ENCODE measurements at places on chromosomes 7 and 10.
A peak's percentile ranks its signal among the peaks of the same experiment; 100 is the strongest.

DNA sequence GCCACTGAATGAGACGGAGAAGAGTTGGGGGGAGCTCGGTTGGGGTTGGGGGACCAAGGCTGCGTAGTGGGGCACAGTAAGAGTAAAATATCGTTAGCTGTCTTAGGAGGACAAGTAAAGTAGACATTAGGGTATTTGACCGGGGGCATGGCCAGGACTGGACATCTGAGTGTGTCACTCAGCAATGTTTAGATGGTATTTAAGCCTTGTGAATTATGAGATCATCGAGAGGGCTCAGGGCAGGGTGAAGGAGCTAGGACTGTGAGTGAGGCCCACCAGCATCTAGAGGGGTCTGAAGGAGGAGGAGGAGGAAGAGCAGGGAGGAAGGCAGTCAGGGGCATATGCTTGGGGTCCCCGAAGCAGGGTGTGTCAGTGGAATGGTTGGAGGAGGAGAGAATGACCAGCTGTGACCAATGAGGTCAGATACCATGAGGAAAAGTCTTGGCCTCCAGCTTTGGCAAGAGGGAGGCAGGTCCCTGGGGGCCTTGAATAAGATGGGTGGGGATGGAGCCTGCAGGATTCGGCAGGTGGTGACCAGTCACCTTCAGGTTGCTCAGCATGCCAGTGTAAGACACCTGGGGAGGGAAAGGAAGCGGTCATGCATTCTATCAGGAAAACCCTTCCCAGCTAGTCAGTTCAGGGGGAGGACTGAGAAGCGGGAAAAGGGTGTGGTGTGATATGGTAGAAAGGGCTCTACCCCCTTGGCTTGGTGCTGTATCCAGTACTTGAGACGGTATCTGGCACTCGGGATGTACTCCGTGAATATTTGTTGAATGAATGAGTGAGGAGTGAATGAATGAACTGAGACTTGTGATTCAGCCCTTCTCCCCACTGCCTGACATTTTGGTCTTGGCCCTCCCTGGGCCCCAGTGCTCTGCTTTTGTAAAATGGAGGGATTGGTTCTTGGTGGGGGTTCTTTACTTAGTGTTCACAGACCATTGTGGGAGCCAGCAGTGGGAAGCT is 34.8 kb upstream of the SH2D4B start:
- no peak for DNase-seq

GRCh38 chr10:82817676-82818422 is 942.9 kb downstream of the NRG3 start:
- no peak for DNase-seq

- DNase-seq = no peak
Observed at GRCh38 chr10:46263831-46264268, 22.9 kb upstream of the ANTXRL start.

DNA sequence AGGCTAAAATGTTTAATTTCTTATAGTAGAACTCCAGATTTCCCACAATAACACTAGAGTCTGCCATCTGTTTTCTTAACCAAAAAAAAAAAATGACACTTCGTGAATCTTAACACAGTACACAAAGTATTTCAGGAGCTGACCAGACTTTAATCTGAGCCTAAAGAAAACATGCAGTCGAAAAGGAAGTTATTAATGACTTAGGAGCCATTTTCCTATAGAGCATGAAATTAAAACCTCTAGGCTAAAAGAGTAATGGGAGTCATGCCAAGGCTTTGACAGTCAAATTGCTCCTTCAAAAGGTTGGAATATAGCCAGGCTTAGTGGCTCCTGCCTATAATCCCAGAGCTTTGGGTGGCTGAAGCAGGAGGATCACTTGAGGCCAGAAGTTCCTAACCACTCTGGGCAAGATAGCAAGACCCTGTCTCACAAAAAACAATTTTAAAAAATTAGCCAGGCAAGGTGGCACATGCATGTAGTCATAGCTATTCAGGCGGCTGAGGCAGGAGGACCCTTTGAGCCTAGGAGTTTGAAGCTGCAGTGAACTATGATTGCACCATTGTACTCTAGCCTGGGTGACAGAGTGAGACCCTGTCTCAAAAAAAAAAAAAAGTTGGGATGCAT is 13.6 kb downstream of the MICU1 start:
- no peak for DNase-seq

DNA sequence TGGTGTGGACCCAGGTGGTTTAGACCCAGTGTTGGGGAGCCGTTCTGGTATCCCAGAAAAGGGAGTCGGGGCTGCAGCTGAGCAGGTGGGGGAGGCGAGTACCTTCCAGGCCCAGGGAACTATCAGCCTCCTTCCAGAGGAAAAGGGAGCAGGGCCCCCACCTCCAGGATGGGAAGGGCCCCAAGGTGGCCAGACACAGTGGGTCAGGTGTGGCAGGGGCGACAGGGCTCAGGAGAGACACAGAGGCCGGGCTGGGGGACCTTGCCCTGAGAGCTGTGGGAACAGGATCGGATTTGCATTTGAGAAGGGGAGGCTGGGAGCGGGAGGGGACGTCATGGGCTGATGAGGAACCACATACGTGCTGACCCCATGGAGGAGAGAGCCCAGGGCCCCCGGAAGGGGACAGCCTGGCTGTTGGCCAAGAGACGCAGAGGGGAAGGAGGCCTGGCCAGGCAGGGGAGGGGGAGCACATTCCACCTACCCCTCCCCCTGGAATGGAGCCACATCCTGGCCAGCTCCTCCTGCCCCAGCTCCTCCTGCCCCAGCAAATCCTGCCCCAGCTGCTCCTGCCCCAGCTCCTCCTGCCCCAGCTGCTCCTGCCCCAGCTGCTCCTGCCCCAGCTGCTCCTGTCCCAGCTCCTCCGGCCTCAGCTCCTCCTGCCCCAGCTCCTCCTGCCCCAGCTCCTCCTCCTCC is 9.7 kb upstream of the TTYH3 start:
- peak; percentile 58 for DNase-seq

- no peak for DNase-seq
Observed at GRCh38 chr10:13180788-13181187, 19.4 kb downstream of the MCM10 start.

GRCh38 chr7:16189026-16189715 is 232.2 kb downstream of the CRPPA start:
- no peak for DNase-seq

DNA sequence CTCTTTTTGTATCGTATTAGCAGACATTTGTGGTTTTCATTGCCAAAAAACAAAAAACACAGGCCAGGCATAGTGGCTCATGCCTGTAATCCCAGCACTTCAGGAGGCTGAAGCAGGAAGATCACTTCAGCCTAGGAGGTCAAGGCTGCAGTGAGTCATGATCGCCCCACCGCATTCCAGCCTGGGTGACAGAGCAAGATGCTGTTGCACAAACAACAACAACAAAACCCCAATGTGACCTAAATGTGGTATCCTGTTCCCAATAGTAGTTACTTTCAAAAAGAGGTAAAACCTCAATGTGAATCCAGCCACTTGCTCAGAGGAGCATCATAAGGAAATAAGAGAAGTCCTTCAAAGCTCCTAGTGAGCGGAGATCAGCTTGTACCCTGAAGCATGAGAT is 45.8 kb upstream of the SKAP2 start:
- peak; percentile 68 for DNase-seq

DNA sequence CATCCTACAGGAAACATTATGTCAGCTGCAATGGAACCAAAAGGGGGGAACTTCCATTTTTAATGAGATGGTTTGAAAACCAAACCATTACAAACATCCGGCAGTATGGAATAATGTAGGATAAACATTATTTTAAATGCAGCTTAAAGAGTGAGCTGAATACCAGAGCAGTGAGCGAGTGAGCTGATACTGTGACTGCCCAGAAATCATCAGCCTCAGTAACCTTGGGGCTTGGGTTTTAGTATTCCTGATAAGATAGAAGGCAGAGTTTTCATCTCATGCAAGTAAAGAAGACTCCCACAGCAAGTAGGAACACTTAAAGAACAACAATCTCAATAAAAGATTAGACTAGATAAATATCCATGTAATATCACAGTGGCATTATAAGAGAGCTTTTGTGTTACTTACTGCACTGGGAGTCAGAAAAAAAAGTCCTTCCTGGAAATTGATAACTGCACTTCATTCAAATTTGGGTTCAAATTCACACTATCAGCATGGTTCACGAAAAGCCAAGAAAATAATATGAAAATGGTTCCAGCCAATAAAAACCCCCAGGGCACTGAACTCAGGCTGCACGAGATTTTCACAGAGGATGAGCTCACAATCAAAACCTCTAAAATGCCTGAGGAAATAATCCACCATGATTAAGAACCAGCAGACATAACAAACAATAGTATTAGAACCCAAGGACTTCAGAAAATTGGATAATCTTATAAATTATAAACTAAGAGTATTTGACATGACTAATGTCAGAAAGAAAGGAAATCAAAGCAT is 115.7 kb downstream of the MTPAP start:
- DNase-seq = no peak

DNA sequence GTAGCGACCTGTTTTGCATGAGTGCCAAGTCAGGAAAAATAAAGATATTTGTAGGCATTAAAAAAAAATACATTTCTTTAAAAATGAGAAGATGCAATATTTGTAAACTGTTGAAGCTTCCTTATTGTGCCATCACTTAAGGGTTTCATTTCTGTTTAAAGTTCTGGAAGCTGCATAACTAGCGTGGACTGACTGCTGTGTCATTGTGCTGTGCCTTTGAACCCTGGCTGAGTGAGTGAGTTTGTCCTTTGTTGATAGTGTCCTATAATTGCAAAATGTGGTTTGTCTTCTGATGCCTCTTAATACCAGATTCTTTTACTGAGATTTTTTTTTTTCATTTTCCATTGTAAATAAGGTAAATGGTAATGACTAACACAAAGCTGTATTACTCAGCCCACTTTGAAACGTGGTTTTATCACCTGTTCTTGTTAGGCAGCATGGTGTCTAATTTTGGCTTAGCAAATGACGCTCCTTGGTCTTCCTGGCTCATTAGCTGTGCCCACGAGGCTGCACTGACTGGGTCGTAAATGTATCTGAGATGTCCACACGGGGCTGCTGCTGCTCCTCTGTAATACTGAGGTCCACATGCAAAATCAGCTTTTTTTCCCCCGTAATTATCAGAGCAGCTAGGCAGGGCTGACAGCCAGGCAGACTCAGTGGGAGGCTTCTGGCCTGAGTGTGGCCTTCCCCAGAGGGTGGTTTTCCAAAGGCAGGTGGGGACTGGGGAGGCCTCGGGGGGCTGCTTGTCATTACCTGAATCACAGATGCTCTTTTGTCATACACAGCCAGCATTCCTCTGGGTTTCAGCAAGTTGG is 14.8 kb downstream of the ZSCAN25 start:
- peak; percentile 53 for DNase-seq
